ENCODE measurements at places on chromosomes 6 and 20. TPM values are rescaled to one million over a fixed set of nuclear protein-coding genes. Genes with fewer than 3 reads are reported as not detected.

The L3MBTL1 gene
- total RNA-seq, result 3.7 TPM

The LGSN gene
- total RNA-seq, result 0.14 TPM

The DZANK1 gene
- 1.0 TPM for total RNA-seq

The PMEPA1 gene
- 1.0 TPM for total RNA-seq

The HTR1B gene
- not detected for total RNA-seq

The SDC4 gene
- 7.4 TPM for total RNA-seq

The GINS1 gene
- 15.7 TPM for total RNA-seq

The TBC1D7 gene
- total RNA-seq, result 17.1 TPM

The TNNC2 gene
- 2.4 TPM for total RNA-seq

The SPEF1 gene
- 0.05 TPM for total RNA-seq

The NHLRC1 gene
- total RNA-seq, result 0.99 TPM

The SHLD1 gene
- 11.2 TPM for total RNA-seq

The BAG2 gene
- total RNA-seq, result 2.4 TPM

The CPNE5 gene
- total RNA-seq, result 0.57 TPM

The BPIFB4 gene
- 0.05 TPM for total RNA-seq

The DSP gene
- 40.7 TPM for total RNA-seq

The NPBWR2 gene
- not detected for total RNA-seq

The SLC24A3 gene
- 0.99 TPM for total RNA-seq

The LY6G5C gene
- 0.90 TPM for total RNA-seq

The LY86 gene
- total RNA-seq, result 13.4 TPM

The GLP1R gene
- under 0.01 TPM for total RNA-seq

The C20orf141 gene
- not detected for total RNA-seq

The MKKS gene
- total RNA-seq, result 11.2 TPM

The TPBG gene
- 5.3 TPM for total RNA-seq

The HFE gene
- 1.7 TPM for total RNA-seq

The RSPO3 gene
- total RNA-seq, result 1.3 TPM

The MAFB gene
- 3.5 TPM for total RNA-seq

The BFSP1 gene
- 0.57 TPM for total RNA-seq

The MEP1A gene
- 0.14 TPM for total RNA-seq

The CDH26 gene
- total RNA-seq, result 1.8 TPM

The LZTS3 gene
- 1.1 TPM for total RNA-seq

The GTF2H4 gene
- total RNA-seq, result 12.9 TPM

The GDAP1L1 gene
- total RNA-seq, result under 0.01 TPM

The FOXA2 gene
- total RNA-seq, result not detected

The MUCL3 gene
- total RNA-seq, result 0.05 TPM

The DLK2 gene
- 1.5 TPM for total RNA-seq

The RIMS4 gene
- total RNA-seq, result 0.14 TPM

The GPRC6A gene
- total RNA-seq, result 0.05 TPM

The ARG1 gene
- total RNA-seq, result 2.8 TPM

The RBM39 gene
- total RNA-seq, result 449 TPM

The OR2J3 gene
- total RNA-seq, result not detected

The KCNK16 gene
- total RNA-seq, result not detected

The RAD21L1 gene
- not detected for total RNA-seq

The LINC00237 gene
- not detected for total RNA-seq

The ASIP gene
- total RNA-seq, result 0.09 TPM

The EDN3 gene
- 1.1 TPM for total RNA-seq

The CTCFL gene
- total RNA-seq, result 0.05 TPM

The PCSK2 gene
- 0.05 TPM for total RNA-seq

The EFCAB8 gene
- total RNA-seq, result 0.33 TPM

Measured in thymus (tissue), 14 donors.